ENCODE measurements at places on chromosomes 13 and 19. TPM values are rescaled to one million over a fixed set of nuclear protein-coding genes. Genes with fewer than 3 reads are reported as not detected.

GRCh38 chr13:91580749-91581148 is 182.3 kb downstream of the GPC5 start:
- DNase-seq = no peak

DNA sequence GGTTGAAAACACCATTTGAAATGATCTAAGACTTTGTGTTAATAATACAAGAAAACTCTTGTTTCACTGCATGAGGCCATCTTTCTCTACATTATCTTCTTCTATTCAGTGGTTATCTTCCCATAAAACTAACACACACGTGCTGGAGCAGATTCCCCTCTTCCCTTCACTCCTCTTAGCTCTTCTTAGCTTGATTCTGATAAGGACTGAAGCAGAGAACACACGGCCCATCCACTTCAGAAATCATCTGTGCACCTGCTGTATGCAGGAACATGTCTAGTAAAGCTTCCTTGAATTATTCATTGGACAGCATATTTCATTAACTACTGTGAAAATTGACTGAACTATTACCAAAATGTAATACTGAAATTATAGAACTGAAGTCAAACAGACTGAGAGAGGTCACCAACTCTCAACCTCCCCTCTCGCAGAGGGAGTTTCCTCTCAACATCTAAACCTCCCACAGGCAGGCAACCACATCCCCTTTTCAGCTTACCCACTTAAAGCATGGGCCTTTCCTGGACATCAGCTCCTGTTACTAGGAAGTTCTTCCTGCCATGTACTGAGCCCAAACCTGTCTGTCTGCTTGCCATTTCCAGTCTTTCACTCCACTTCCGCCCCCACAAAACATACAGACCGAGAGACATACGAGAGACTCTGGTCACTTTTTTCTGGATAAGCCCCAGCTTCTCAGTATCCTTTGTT is 113.9 kb downstream of the CRYL1 start:
- DNase-seq = no peak

- DNase-seq = no peak
Observed at GRCh38 chr13:103184413-103184812, 118.2 kb upstream of the SLC10A2 start.

DNA sequence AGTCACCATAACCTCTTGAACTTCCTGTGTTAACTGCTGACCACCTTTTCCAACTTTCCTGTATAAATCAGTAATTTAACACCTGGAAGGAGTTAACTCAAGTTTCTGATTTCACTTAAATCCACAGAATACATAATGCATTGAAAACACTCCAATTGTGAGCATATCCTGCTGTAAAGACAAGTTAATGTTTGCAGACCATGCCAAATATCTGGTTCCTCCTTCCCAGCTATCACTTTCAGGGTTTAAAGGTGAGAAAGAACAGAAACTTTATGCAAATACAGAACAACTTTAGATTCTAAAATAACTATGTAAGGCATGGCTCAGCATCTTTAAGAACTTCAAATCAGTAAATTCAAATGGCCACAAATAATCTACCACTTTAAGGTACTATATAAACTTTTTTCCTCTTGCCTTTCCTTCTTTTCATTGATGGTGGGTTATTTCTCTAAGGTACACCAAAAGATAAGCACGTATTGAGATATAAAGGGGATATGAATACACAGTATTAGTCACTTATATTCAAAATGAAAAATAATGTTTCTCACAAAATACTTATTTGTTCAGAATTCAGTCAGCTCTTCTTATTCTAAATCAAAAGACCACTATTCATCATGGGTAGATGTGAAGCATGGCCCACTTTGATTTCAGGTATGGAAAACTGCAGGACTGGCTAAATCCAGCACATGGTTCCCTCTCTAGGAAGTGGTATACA is 6.6 kb upstream of the TPTE2 start:
- DNase-seq = no peak

- no peak for DNase-seq
Observed at GRCh38 chr13:47025791-47026447, 129.1 kb upstream of the HTR2A start.

PLEKHA4 gene
- polyA plus RNA-seq = 31.9 TPM
